ENCODE measurements at places on chromosomes 11 and 22. TPM values are rescaled to one million over a fixed set of nuclear protein-coding genes. Genes with fewer than 3 reads are reported as not detected.

Gene PKNOX2
- total RNA-seq = 0.76 TPM

- no peak for DNase-seq
These were observed 3.7 kb downstream of the PHRF1 start for GRCh38 chr11:579830-580601.

DNA sequence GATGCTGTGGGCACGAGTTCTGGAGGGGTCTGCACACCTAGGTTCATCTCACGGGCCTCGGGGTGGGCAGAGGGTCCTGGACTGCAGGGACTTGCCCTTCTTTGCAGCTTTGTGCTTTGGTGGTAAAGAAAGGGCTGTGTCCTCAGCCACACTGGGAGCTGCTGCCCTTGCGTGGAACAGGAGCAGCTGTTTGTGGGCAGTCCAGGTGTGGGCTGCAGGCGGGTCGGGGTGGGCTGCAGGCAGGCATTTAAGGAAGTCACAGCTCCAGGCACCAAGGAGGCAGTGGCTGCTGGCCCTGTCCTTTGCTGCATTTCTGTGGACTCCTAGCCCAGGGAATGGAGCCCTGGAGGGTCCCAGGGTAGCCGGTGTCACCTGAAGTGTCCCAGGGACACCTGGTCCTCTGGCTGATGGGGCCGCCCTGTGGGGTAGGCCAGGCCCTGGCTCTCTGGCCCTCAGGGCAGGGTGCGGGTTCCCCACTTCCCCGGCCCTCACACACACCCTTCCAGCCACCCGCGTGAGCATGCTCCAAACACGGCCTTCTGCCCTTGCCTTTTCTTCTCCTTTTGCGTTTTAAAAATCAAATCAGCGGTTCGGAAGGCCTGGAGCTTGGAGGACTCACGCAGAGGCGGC is 1240.3 kb downstream of the BRD1 start:
- no peak for DNase-seq

Gene TPBGL
- 1.3 TPM for total RNA-seq

GRCh38 chr11:65491614-65492386 is 7.0 kb upstream of the MALAT1 start:
- DNase-seq = no peak

Gene YIF1A
- total RNA-seq = 142 TPM

Gene RASGRP2
- total RNA-seq = 1.3 TPM

DNA sequence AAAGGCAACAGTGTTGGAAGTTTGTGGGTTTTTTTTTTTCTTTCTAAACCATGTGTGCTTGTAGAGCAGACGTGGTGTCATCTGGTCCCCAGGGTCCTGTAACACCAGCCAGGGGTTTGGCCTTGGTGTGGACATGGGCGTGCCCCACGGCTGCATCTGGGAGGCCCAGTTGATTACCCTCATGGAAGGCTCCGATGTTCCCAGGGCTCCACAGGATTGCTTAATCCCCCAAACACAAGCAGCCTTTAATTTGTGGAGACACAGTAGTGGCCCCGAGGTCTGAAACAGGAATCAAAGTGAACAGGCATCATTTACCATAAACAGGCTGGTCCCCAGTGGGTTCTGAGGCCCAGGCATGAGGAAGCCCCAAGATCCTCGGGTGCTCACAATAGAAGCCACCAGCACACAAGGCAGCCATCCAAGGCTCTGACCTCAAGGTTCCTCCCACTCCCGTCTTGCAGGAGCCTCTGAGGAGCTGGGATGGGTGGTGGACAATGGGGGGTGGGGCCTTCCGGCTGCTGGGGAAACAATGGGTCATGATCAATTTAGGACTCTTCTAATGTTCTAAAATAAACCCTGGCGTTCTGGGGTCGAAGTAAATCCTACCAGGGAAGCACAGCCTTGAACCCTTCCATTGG is 115.0 kb upstream of the CD82 start:
- DNase-seq = no peak

Gene MRGPRX4
- total RNA-seq = not detected

GRCh38 chr11:19576054-19576453 is 136.6 kb upstream of the NAV2 start:
- DNase-seq = no peak

DNA sequence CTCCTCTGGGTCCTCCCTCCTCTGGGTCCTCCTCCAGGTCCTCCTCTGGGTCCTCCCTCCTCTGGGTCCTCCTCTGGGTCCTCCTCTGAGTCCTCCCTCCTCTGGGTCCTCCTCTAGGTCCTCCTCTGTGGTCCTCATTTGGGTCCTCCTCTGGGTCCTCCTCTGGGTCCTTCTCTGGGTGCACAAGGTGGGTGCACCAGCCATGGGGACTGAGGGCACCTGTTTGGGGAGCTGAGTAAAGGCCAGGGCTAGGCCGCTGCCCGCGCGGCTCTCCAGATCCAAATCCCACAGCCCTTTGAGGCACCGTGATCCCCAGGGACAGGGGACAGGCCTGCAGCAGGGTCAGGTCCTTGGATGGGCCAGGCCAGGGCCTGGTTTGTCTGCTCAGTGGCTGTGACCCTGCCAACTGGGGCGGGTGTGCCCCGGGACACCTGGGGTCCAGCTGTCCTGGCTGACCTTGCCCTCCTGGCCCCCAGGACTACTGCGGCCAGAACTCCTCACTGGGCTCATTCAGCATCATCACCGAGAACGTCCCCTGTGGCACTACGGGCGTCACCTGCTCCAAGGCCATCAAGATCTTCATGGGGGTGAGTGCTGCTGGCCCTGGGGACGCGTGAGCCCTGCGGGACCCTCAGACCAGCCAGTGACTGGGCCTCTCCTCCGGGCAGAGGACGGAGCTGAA is 12.7 kb downstream of the MUC2 start:
- no peak for DNase-seq

GRCh38 chr22:32699686-32700085 is 101.8 kb upstream of the TIMP3 start:
- no peak for DNase-seq

Gene MS4A6E
- total RNA-seq = not detected

- no peak for DNase-seq
These were observed 101.8 kb upstream of the GAL start for GRCh38 chr11:68582416-68583040.

Gene RAG1
- total RNA-seq = 3.8 TPM

Gene APOBEC3B
- total RNA-seq = 4.7 TPM

- no peak for DNase-seq
These were observed 45.6 kb downstream of the COMMD9 start for GRCh38 chr11:36243641-36244040.
